CD4-positive, alpha-beta T cell treated with Interleukin-21 for 1 hour (primary cell): ENCODE measurements at places on chromosomes 3 and 15.

GRCh38 chr3:114597871-114598270 is 304.0 kb downstream of the TIGIT start:
- DNase-seq, result no peak

- peak; percentile 26 for DNase-seq
These were observed 22.1 kb upstream of the CRBN start for GRCh38 chr3:3201611-3202010.

DNA sequence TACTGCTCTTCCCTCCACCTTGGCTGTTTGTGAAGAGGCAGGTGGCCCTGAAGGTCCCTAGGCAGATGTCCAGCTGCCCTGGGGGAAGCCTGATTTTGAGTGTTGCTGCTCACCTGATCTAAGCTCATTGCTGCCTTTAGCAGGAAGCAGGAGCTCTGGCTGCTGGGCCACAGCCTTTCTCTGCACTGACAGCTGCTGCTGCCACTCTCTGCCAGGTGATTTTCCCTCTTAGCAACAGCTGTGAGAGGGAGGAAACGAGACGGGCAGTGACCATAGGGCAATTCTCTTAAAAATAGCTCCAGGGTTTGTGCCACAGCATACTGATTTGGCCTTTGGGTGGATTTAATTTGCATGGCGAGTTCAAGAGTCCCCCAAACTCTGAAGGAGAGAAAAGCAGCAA is 415.8 kb upstream of the SEMA6D start:
- DNase-seq, result no peak

- DNase-seq, result no peak
These were observed 34.7 kb upstream of the TUBGCP5 start for GRCh38 chr15:23073890-23074646.

DNA sequence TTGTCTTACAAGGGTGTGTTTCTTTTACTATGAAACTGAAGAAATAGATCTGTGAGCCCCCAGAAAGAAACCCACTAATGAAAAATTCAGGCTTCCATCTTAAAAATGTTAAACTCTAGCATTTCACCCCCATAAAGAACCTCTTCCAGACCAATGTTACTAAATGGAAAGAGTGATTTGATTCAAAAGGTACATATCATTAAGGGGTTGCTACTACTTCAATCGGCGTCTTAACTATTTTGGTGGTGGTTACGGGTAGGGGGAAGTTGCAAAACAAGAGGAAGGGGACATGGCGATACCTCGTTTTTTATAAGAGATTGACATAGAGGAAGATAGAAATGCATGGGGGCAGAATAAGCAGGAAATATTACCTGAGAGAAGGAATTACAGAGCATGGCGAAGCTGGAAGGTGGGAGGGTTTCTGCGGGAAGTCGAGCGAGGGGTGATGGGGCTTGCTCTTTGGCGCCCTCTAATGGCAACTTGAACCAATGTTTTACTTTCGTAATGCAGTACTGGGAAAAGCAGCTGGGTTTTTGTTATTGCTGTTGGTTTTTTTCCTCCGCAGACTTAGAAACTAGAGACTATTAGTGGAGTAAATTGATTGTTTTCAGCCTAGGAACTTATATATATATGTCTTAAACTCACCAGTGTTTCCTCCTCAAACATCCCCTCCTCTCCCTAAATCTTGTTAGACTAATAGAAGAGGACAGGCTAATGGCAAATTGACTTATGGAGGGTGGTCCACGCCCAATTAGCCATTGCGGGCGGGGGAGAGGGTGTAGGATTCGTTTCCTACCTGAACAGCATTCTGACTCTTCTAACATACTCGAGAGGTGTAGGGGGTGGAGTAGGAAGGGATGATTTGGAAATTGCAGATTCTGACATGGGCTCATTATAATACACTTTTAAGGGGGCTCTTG is 11.3 kb upstream of the SOX2 start:
- DNase-seq, result peak; percentile 51

DNA sequence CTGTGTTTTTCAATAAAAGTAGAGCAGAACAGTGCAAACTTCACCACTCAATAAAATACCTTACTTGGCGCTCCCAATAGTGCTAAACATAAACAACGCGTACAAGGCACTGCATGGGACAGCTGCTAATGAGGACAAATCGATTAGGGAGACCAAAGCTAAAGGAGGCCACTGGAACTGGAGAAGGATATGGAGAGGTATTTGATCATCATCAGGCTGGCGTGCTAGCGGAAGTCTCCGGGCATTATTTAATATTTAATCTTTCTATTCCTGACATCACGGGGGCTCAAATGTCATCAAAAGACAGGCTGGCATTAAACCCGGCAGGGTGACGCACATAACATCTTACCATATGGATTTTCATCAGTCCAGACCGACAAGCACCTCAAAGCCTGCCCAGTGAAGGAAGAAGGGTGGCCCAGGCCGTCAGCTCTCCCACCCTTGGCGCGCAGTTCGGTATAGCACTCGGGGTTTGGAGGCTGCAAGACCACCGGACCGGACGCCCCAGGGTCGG is 604 bp downstream of the CCPG1 start:
- DNase-seq, result no peak

GRCh38 chr3:11522953-11523571 is 120.7 kb downstream of the VGLL4 start:
- no peak for DNase-seq
